Endothelial cell (in vitro differentiated cells): ENCODE measurements at places on chromosomes 1 and 21. TPM values are rescaled to one million over a fixed set of nuclear protein-coding genes. Genes with fewer than 3 reads are reported as not detected.

GRCh38 chr21:18782721-18783120 lies 379.1 kb upstream of the TMPRSS15 start:
- no peak for DNase-seq

Gene ZNF691
- 12.0 TPM for total RNA-seq

- no peak for DNase-seq
These were observed 853 bp downstream of the USP16 start for GRCh38 chr21:29025328-29025713.

Gene DMBX1
- total RNA-seq, result not detected

Gene COL9A2
- 5.4 TPM for total RNA-seq

Gene ANGPTL1
- total RNA-seq, result not detected

- DNase-seq, result no peak
These were observed 163.7 kb upstream of the POU3F1 start for GRCh38 chr1:38210021-38210894.

Gene PRKCZ
- total RNA-seq, result 23.1 TPM

Gene RBM8A
- total RNA-seq, result 213 TPM

Gene BARHL2
- not detected for total RNA-seq
